ENCODE measurements at places on chromosomes 6 and 20.

DNA sequence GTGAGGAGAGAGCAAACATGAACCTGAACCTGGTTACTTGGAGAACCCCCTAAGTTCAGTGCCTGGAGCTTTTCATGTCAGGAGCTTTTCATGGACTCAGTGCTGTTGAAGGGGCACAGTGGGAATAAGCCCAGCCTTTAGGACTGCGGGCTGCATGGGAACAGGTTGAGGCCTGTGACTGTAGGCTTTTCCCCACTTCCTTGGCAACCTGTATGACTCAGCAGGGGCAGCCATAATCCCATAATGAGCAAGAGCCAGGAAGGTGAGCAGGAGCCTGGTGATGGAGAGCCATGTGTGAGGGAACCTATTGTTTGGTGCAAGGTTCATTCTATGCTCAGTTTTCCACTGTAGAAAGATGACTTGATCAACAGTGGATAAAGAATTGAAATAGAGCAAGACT is 23.4 kb downstream of the MEP1A start:
- no peak for DNase-seq

DNA sequence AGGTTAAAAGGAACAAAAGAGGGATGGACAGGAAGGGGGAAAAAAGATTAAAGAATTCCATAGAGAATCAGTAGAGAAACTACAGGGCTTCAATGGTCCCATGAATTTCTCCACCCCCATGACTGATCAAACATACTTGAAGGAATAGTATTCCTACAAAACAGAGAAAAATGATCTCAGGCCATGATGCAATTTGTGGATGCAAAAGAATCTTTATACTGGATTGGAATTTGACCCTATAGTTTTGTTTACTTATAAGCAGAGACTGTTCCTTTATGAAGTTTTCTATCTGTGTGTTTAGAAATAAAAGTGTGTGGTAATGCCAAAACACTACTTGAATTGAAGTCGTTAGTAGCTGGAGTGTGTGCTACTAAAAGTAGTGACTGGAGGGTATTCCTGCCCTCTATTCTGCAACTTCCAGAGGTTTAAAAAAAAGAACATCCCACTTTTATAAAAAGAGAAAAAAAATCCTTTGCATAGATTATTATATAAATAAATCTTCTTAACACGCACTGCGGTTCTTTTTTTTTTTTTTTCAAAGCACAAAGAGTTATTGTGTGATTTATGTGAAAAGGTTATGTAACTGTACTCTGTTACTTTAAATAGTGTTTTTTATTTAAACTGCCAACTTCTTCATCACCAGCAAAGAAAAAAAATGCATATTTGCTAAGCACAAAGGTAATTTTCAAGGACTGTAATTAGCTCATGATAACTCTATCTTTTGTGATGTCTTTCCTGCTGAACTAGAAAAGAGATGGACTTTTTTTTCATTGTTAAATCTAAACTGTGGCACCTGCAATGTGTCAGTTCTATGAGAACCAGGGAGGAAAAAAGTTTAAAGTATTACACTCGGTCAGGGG is 214.5 kb upstream of the CITED2 start:
- DNase-seq, result no peak

- no peak for DNase-seq
These were observed 221.0 kb downstream of the SYNDIG1 start for GRCh38 chr20:24690408-24690807.

DNA sequence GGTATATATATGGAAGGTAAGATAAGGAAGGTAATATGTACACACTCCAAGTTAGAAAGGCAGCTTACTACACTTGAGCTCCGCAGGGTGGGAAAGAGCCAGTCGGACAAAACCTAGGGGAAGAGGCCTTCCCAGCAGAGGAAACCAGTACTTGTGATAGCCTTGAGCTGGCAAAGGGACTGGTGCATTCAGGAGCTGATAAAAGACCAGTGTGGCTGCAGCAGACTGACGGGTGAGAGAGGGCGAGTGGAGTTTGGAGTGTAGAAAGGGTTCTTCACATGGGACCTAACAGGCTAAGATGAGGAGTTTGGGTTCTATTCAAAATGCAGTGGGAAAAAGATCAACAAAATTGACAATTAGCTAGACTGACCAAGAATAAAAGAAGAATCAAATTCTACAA is 49.3 kb upstream of the KIF13A start:
- no peak for DNase-seq

- DNase-seq, result no peak
These were observed 33.8 kb downstream of the NHLRC1 start for GRCh38 chr6:18088419-18089296.

- DNase-seq, result no peak
These were observed 115.7 kb upstream of the CLDN20 start for GRCh38 chr6:155147958-155148663.

DNA sequence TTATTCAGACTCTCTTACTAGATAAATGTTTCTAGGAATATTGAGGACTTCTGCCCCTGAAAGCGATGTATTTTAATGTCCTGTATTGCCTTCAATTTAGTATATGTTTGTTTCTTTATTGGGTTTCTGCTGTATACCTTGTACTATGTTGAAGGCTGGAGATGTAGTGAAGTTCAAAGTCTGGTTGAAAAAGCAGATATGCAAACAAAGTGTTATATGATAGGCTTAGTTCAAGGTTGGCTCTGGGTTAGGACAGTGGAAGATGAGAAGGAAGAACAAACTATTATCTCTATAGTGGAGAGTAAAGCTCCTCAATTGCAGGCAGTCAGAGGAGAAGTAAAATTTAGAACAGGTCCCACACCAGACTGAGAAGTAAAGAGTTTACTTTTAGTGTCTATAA is 36.3 kb upstream of the ADGRG6 start:
- no peak for DNase-seq

Data from RPMI8226 (cell line).